Stimulated activated CD8-positive, alpha-beta memory T cell treated with anti-CD3 and anti-CD28 coated beads, Interleukin-2, amount 100 ng/mL, for 1 hour (primary cell): ENCODE measurements at places on chromosomes 4 and X.

DNA sequence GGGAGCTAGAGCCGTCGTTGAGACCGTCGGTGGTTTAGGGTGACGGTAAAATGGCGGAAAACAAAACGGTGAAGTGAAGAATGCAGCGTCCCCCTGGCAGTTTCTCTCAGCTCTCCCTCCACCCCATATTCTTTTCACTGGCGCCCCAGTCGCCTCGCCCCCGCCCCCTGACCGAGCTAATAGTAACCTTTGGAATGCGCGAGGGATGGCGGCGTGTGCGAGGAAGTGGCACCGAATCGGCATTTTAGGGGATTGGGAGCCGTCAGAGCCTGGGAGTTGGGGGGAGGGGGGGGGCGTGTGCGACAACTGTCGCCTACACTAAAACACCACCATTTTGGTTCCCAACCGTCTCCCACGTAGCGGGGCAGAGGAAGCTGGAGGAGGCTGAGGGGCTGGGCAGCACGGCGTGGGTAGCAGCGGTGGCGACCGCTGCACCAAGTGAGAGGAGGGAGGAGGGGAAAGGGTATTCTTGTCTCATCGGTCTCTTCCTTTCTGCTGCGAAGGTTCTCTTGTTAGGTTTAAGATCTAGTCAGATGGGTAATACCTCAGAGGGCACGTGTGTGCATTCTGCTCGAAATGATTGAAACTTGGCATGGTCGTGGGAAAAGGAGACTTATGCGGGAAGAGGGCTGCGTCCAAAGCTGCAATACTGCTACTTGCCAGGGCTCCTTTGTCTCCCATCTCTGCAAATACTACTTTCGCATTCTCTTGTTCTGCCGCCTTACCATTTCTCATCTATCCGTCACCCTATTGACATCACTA lies 840 bp downstream of the ZNF711 start:
- no peak for DNase-seq

GRCh38 chrX:1325515-1326116 lies 11.0 kb upstream of the IL3RA start:
- DNase-seq, result no peak

DNA sequence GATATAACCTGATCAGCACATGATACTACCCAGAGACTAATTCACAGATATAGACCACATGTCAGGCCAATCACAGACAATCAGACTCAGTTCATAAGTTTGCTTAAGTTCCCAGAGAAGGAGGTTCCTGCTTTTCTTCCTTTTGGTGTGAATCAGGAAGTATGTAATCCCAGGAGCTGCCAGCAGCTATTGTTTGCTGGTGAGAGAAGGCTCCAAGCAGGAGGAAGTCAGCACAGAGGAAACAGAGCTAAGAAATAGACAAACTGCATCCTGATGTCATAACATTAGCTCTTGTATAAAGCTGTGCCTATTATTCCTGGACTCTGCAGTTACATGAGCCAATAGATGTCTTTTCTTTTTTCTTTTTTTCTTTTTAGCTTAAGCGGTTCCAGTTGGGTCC lies 50.9 kb downstream of the UCHL1 start:
- no peak for DNase-seq

GRCh38 chr4:142523111-142523510 lies 323.0 kb downstream of the INPP4B start:
- no peak for DNase-seq

GRCh38 chrX:125289920-125290319 lies 29.8 kb upstream of the TEX13C start:
- DNase-seq, result no peak

- no peak for DNase-seq
Observed at GRCh38 chr4:147493307-147493706, 12.4 kb downstream of the EDNRA start.

GRCh38 chr4:122313006-122313646 lies 65.7 kb upstream of the ADAD1 start:
- DNase-seq, result no peak

DNA sequence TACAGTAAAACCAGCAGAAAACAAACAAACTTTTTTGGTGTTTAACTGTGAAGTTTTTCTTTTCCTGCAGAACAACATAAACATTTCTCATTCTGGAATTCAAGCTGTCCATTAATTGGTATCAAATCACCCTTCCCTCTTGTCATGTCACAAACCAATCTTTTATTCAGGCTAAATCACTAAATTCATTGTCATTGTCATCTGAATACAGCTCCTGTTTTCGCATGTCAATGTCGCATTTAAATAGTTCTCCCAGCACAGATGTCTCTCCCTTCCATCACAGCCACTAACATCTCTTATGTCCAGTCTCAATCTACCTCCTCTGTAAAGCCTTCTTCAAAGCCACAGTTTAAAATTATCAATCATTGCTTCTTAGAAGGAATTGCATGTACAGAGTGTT lies 192.1 kb upstream of the PCDH10 start:
- no peak for DNase-seq

- no peak for DNase-seq
Observed at GRCh38 chr4:6360385-6360784, 90.7 kb downstream of the WFS1 start.

DNA sequence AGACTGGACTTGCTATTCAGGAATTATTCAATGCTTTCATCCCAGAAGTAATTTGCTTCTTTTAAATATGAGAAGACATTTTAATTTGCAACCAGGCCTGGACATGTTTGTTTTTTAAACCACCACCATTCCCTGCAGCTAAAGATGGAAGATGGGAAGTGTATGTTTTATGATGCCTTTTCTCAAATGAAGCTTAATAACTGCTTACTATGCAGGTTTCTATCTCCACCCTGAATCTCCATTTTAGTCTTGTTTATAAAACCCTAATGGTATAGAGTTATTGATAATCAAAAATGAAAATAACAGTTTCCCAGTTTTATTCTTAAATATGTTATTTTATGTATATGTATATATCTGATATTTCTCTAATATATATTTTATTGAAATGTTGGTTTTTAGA lies 418.9 kb downstream of the C4orf33 start:
- no peak for DNase-seq

- no peak for DNase-seq
Observed at GRCh38 chr4:86565651-86566050, 28.5 kb upstream of the PTPN13 start.

- DNase-seq, result no peak
Observed at GRCh38 chrX:153371256-153371655, 29.9 kb downstream of the PNMA6E start.

- DNase-seq, result no peak
Observed at GRCh38 chr4:12978310-12978709, 505.8 kb downstream of the RAB28 start.

DNA sequence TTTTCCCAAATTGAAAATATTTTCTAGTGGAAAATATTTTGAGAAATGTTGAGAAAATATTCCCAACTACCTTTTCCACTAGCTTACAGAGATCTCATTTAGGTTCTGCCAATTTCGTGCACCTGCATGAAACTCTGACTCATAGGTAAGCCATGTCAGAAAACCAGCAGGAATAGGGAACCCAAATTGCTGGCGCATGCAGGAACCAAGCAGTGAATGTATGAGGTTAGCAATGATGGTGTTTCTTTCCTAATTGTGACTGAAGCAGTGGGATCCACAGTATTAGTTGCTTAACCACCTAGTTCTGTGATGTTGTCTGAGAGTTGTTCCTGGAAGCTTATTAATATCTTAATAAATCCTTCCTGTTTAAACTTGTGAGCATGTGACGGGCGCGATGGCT lies 381.0 kb upstream of the TRAM1L1 start:
- no peak for DNase-seq

GRCh38 chrX:69627744-69628143 lies 11.8 kb downstream of the EDA start:
- no peak for DNase-seq

GRCh38 chrX:46722742-46723568 lies 36.0 kb downstream of the SLC9A7 start:
- DNase-seq, result no peak

DNA sequence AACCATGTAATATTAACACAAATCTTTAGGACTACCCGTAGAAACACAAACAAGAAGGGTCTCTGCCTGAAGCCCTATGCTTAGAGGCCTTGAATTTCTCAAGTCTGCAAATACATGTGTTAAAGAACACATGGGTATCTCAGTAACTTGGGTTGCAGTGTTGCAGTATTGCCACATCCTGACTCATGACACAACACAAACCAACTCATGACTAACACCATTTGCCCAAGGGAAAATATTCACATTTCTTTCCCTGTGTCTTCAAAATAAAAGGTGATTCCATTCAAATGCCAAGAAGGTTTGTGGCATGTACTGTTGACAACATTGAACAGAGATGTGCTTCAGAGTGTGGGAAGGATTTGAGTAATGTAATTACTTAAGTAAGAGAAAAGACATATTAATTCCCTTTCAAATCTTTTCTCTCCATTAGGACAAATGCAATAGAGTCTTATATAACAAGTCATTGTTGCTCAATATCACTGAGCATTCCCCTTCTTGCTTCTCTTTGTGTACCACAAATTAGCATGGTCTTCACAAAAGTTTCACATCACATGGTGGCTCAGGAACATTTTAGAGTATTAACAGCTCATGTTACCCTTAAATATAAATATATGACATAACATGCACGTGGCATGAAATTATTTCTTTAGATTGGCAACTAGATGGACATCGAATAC lies 487.1 kb downstream of the STPG2 start:
- DNase-seq, result no peak

GRCh38 chrX:31070057-31070468 lies 1.8 kb downstream of the FTHL17 start:
- no peak for DNase-seq

- DNase-seq, result no peak
Observed at GRCh38 chrX:41973208-41973607, 49.9 kb upstream of the CASK start.

- no peak for DNase-seq
Observed at GRCh38 chrX:44042116-44042515, 68.9 kb upstream of the NDP start.

GRCh38 chr4:121632636-121633035 lies 64.1 kb downstream of the ANXA5 start:
- no peak for DNase-seq

GRCh38 chr4:21454201-21454600 lies 494.4 kb downstream of the KCNIP4 start:
- DNase-seq, result no peak

GRCh38 chr4:86706923-86707597 lies 112.9 kb downstream of the PTPN13 start:
- no peak for DNase-seq

GRCh38 chr4:100317032-100317864 lies 127.0 kb upstream of the DDIT4L start:
- DNase-seq, result no peak

DNA sequence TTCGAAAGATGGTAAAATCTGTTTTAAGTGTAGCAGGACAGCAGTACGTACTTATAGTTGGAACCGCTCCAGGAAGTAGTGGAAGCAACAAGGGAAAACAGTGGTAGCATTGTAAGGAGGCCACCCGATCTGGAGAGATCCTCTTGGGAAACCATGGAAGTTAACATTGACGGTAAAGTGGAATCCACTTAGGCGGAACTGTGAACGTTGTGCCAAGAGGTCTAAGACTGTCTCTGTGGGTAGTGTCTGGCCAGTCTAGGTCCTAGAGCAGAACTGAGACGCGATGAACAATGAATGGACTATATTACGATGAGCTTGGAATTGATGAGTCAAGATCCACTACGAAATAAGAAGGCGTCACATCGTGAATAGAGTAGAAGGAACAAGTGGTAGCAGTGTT lies 124.0 kb downstream of the TENM3 start:
- DNase-seq, result no peak

GRCh38 chr4:8639021-8639420 lies 46.5 kb downstream of the CPZ start:
- DNase-seq, result no peak

- no peak for DNase-seq
Observed at GRCh38 chrX:119150163-119151050, 22.8 kb upstream of the KIAA1210 start.

DNA sequence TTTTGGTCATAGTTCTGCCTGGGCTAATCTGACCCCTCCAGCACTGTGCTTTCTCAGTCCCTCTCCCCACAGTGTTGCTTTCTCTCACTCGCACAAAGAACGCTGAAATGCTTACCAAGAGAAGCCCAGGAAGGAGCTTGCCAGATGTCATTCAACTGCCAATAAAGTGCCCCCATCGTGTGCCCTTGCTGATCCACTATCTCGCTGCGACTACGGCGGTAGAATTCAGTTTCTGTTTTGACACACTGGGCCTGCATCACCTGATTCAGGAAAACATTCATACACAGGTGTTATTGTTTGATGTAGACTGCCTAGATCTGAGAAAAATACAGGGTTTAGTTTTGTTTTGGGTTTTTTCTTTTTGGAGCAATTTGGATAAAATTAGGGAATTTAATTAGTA lies 121.2 kb downstream of the MANBA start:
- no peak for DNase-seq

- no peak for DNase-seq
Observed at GRCh38 chrX:26192204-26192603, at the start of gene MAGEB6. MAGEB6 (plus strand) TSS chrX:26192440; CDS start chrX:26193847, 1,407 bp downstream.

DNA sequence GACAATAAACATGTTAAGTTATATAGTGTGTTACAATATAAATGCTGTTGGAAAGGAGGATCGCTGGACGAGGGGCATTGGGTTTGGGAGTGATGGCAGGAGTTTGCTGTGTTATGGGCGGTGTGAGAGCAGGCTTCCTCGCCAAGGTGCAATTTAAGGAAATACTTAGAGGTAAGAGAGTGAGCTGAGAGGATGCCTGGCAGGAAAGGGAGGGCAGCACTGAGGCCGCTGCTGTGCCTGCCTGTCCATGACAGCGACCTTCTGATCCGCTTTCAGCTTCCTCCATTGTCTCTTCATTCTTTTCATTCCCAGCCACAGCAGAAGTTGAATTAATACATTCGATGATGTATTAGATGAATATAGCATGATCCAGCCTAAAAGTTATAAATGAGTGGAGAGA lies 41.2 kb upstream of the TBC1D14 start:
- no peak for DNase-seq

DNA sequence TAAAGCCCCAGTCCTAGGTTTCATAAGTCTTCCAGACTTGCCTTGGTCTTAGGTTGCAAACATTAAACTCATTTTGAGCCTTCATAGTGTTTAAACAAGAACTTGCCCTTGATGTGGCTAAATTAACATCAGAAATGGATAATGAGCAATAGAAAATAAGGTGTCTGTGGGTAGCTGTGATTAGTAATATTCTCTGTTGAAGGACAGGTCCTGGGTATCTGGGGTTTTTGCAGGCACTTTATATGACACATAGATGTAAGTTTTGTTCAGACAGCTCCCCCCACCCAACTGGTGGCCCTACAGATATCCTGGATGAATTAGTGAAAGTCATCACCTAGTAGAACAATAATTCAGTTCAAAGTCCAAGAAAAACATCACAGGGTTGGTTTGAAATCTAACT lies 272.5 kb downstream of the PTTG2 start:
- no peak for DNase-seq

DNA sequence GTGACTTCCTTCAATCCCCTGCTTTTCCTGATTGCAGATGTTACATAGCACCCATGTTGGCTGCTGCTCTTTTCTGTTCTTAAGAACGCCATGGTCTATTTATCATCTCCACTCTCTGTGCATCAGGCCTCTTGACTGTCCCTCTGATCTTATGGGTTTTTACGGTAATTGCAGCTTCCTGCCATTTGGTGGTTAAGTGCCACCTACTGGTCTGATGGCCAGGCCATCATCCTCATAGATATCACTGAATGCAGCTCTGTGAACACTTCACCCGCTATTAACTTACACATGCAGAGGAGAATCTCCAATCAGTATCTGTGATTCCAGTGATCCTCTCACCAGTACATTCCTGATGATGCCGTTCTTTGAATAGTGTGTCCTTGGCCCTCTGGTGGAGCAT lies 382.4 kb downstream of the TRAM1L1 start:
- DNase-seq, result no peak
